ENCODE measurements at places on chromosomes 1 and 21.

DNA sequence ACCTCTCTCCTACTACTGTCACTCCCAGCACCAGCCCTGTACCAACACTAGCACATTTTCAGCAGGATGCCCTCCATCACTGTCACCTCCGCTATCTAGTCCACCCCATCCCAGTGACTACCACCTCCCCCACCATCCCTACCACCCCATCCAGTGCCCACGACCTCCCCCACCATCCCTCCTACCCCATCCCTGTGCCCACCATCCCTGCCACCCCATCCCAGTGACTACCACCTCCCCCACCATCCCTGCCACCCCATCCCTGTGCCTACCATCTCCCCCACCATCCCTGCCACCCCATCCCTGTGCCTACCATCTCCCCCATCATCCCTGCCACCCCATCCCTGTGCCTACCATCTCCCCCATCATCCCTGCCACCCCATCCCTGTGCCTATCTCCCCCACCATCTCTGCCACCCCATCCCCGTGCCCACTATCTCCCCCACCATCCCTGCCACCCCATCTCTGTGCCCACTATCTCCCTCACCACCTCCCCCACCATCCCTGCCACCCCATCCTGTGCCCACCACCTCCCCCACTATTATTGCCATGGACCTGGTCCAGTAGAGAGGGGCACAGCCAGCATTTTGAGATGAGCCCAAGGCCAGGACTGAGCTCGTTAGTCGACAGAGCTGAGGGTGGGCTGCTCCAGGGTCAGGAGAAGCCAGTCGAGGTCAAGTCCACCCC is 45.7 kb downstream of the DISP3 start:
- no peak for DNase-seq

- DNase-seq = no peak
Measured at GRCh38 chr1:161367684-161368400, at the start of gene CFAP126. Gene CFAP126 (minus strand): TSS chr1:161367876. CDS start chr1:161367868, 8 bp downstream.

DNA sequence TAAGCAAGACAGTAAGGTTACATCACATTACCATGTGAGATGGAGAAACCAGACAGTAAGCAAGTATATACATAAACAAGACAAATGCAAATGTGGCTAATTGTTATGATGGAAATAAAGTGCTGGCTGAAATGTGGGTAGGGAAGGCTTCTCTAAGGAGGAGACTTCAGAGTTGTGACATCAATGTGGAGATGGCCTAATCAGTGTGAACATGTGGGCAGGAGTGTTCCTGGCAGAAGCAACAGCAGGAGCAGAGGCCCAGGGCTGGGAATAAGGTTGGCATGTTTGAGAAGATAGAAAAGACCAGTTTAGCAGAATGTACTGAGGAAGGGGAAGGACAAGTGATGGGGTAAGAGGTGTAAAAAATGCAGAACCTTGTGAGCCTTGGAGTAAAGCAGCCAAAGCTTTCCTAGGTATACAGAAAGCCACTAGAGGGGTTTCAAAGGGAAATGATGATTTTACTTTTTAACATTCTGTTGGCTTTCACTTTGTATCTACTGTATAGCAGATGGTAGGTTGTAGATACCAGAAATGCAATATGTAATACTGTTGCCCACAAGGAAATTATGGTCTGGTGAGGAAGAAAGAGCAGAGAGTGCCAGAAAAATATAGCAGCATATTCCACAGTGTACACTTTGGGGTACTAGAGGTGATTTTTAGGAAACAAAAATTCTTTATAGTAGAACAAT is 197.4 kb downstream of the FGGY start:
- no peak for DNase-seq

- no peak for DNase-seq
Measured at GRCh38 chr1:245086389-245086969, 68.3 kb upstream of the KIF26B start.

Data from amygdala (tissue), 56 donors.